ENCODE measurements at places on chromosomes 3 and 15.

GRCh38 chr3:50572801-50573371, 3.6 kb downstream of the HEMK1 start:
- no peak for DNase-seq

- no peak for DNase-seq
Measured at GRCh38 chr3:78999139-78999538, 768.7 kb downstream of the ROBO1 start.

GRCh38 chr15:31259562-31260252, 66.9 kb upstream of the KLF13 start:
- no peak for DNase-seq

GRCh38 chr15:40843885-40844695, at the start of gene SPINT1:
Gene SPINT1 (plus strand): TSS chr15:40844048. CDS start chr15:40844555, 507 bp downstream.
- DNase-seq: no peak

GRCh38 chr3:42166214-42166613, 75.1 kb downstream of the TRAK1 start:
- DNase-seq: no peak

DNA sequence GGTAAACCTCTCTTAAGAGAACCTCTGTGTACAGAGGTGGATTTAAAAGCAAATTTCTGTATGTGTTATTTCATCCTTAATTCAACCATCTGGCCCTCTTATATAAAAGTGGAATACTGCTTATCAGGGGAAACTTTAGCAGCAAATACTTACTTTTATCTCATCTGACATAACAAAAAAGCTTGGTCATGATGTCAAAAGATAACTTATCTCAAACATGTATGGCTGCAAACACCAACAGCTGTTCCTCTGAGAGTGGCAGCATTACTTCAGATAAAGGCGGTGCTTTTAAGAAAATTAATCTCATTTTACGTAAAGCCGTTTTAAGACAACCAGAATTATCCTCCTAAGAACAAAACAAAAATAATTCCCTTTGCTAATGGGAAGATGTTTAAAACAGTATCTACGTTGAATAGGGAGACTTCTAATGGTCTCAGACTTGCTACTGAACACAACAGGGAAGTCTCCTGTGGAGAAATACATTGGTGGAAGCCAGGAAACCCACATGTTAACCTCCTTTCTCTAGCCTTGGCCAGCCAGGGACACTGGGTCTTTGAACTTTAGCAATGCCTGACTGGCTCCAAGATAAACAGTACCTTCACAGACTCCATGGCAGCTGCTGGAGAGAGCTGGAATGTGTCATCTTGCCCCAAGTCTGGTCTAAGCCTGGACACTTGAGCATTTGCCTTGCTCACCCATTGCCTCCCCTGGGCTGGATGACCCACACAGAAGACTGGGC, 18.1 kb downstream of the ARRDC4 start:
- no peak for DNase-seq

DNA sequence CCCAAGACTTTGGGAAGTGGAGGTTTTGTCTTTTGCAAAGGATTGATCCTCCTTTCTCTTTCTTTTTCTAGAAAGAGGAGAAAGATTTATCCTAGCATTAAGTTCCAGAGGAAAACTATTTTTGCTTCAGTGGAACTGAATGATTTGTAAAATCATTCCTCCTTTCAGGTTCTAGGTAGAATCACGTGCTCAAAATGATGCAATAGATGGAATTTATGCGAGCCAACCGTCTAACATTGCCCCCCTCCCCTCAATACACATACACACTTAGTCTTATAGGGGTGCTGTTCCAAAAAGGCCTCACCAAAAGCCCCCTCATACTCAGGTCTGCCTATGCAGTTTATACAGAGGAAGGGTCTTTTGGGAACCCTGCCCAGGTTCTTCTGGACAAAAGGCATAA, 85.3 kb downstream of the AQP9 start:
- no peak for DNase-seq

DNA sequence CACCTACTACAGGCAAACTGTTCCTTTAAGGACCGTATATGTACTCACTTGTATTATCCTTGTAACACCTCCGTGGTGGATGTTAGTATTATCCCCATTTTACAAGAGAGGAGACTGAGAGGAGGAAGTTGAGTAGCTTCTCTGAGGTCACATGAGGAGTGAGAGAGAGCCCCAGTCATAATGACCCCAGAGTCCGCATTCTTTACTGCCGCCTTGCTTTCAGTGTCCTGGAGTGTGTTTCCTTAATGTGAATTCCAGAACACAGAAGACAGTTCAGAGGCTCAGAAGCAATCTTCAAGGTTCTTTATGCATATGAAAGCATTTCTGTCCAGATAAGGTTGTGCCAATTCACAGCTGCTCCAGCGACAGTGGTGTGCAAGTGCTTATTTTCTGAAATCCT, 199.2 kb downstream of the CACNA2D3 start:
- no peak for DNase-seq

GRCh38 chr15:75163150-75163564, 38.5 kb upstream of the C15orf39 start:
- no peak for DNase-seq

DNA sequence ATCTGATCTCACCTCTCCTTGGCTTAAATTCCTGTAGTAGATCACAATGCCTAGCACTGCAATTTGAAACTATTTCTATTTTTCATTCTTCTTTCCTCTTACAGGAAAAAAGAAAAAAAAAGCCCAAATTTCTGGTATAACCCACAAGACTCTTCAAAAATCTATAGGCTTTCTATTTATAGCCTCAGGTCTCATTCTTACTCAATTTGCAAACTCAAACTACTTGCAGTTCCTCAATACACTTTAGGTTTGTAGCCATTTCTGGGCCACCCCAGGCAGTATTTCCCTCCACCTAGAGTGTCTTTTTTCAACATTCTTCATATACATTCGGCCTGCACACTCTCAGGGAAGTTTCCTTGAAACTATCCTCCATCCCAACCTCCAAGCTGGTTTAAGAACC, 169.0 kb downstream of the TBC1D5 start:
- DNase-seq: no peak

DNA sequence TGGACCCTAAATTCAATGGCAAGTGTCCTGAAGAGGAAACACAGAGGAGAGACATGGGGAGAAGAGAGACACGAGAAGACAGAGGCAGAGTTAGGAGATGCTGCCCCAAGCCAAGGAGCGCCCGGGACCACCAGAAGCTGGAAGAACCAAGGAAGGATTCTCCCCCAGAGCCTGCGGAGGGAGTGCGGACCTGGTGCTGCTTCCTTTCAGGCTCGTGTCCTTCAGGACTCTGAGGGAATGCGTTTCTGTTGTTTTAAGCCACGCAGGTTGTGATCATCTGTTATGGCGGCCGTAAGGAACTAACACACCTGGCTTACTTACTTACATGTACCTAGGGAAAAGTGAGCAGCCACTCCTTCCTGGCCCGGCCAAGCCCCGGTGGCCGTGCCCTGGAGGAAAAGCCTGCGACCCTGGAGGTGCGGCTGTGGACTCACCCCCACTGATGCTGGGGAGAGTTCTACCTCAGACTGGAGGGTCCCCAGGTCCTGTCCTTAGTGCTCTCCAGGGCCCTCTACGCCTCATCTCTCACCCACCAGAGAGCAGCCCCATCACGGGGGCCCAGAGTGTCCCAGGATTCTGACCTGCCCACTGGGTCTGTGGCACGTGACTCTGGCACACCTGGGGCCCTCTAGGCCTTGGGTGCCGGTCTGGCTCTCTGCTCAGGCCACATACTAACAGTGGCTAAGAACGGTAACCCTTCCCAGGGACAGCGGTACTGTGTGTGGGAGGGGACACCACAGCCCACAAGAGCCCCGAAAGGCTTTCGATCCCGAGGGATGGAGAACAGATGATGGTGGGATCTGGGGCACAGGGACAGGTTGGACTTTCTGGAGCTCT, 61.8 kb downstream of the ITGA11 start:
- no peak for DNase-seq

DNA sequence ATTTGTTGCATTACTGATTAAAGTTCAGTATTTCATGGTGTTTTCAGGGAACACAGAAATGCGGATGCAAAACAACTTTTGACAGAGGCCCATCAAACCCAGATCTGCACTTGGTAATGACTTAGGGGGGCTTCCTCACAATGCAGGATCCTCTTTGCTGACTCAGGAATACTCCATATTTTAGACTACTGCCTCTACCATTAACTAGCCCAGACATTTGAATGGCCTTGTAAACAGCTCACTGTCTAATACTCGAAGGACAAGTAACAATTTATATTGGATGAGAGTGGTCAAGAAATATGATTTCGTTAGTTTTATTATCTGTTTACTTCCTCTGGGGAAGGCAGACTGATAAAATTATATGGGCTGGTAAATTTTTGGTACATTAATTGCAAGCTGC, 9.0 kb upstream of the KIF23 start:
- DNase-seq: no peak

GRCh38 chr3:4225005-4225471, 78.1 kb upstream of the SETMAR start:
- no peak for DNase-seq

DNA sequence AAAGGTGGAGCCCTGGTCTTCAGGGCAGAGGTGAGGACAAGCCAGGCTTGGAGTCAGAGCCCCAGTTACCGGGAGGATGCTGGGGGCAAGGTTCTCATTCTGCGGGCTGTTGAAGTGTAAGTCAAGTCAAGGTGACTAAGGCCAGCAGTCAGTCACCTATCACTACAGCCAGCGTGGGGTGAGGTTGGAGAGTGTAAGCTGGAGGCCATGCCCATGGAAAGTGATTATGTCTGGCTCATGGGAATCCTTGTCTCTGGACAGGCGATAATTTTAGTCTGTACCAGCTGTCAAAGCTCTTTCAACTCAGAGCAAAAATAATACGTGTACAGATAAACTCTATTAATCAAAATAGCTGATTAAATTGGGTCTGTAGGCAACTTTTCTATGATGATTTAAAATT, 143.1 kb downstream of the NR2F2 start:
- DNase-seq: no peak

GRCh38 chr15:42279234-42279723, 6.0 kb upstream of the TMEM87A start:
- peak; percentile 59 for DNase-seq

GRCh38 chr15:99090011-99090699, 14.7 kb upstream of the SYNM start:
- DNase-seq: no peak
